ENCODE measurements at places on chromosomes 13 and 19.

DNA sequence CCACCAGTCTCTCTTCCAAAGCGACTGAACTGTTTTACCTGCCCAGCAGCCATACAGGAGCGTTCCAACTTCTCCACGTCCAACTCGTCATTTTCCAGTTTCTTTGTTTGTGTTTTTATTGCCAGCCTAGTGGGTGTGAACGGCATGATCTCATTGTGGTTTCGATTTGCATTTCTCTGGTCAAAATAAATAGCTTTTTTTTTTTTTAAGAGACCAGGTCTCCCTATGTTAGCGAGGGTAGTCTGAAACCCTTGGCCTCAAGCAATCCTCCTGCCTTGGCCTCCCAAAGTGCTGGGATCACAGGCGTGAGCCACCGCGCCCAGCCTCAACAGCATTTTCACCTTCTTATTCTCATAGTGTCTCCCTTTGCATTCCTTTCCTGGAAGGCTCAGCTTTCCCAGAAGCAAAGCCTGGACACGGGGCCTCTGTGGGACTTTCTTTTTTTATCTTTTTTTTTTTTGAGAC lies 4.2 kb upstream of the JSRP1 start:
- no peaks in the 10 kb centered on the region for H3K27me3 ChIP-seq
- no peak overlapping the region for H3K27ac ChIP-seq
- no peak for DNase-seq
- no peaks in the 10 kb centered on the region for H3K36me3 ChIP-seq

DNA sequence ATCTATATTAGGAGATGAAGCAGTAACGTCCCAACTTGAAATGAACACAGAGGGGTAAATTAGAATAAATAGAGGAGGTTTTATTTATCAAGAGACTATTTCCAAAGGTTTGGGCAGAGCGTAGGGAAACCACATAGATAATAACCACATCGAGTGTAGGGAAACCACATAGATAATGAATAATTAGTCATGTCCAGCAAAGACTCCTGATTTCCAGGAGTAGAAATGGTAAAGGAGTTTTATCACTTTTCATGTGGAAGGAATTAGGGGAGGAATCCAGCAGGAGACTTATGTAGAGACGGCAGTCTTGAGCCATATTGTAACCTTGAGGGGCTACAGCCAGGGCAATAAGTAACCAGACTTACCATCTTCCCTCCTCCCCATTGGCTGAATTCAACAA lies 136.3 kb upstream of the CSNK1A1L start:
- DNase-seq: no peak
- no peaks in the 10 kb centered on the region for H3K27me3 ChIP-seq
- H3K36me3 ChIP-seq: no peaks in the 10 kb centered on the region
- H3K27ac ChIP-seq: no peak overlapping the region

- H3K27me3 ChIP-seq: no peaks in the 10 kb centered on the region
- DNase-seq: no peak
- no peak overlapping the region for H3K27ac ChIP-seq
- no peaks in the 10 kb centered on the region for H3K4me1 ChIP-seq
These were observed 22.0 kb downstream of the MBNL2 start for GRCh38 chr13:97243915-97244781.

DNA sequence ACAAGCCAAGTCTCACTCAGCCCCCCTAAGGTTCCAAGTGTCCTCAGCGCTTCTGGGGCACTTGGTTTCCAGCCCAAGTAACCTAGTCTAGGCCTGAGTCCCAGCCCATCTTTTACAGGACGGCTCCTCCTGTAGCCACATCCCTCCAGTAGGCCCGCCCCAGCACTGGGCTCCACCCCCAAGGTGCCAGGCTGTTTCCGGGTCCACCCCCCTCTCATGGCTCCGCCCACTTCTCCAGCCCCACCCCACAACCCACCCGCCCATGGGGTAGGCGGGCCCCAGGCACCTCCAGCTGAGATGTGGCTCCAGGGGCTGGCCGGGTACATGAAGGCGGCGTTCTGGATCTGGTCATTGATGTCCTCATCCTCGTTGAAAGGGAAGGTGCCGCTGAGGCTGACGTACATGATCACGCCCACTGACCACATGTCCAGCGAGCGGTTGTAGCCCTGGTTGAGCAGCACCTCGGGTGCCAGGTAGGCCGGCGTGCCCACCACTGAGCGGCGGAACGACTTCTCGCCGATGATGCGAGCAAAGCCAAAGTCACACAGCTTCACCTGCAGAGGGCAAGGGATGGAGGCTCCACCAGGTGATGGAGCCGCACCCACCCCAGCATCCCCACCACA lies 17.2 kb upstream of the DACT3 start:
- no peak overlapping the region for H3K27ac ChIP-seq
- H3K4me3 ChIP-seq: no peak overlapping the region
- DNase-seq: peak; percentile 77

DNA sequence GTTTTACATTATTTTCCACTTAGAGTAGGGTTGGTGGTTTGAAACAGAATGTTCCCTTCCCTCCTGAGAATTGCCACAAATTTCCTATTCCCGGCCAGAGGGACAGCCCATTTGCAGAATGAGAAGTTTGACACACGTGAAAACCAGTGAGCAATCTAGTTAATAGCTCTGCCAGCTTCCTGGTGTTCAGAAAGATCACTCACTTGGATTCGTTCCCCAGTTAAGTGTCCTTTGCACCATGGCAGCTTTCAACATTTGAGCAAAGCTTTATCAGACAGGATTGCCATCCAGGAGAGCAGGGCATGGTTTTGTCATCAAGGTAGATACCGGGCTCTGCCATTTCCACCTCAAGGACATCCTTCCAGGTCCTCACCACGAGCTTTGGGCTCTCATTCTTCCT lies 28.2 kb downstream of the RASL11A start:
- no peaks in the 10 kb centered on the region for H3K36me3 ChIP-seq
- no peaks in the 10 kb centered on the region for H3K27me3 ChIP-seq
- H3K27ac ChIP-seq: no peak overlapping the region

DNA sequence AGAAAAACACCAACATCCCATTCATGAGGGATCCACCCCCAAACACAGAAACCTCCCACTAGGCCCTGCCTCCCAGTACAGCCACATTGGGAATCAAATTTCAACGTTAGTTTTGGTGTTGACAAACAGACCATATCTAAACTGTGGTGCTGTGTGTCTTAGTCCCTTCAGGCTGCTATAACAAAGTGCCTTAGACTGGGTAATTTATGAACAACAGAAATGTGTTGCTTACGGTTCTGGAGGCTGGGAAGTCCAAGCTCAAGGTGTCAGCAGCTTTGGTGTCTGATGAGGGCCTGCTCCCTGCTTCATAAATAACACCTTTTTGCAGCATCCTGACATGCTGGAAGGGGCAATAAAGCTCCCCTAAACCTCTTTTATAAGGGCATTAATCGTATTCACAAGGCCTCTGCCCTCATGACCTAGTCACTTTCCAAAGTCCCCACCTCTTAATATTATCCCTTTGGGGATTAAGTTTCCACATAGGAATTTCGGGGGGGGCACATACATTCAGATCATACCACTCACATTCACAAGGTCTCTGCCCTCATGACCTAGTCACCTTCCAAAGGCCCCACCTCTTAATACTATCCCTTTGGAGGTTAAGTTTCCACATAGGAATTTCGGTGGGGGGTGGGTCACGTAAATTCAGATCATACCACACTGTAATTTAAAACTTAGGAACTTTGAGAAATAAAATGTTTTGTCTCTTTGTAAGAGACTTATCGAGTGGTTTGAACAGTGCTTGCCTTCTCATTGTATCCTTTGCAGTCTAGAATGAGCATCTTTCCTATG lies 27.5 kb downstream of the ZNF507 start:
- H3K36me3 ChIP-seq: no peaks in the 10 kb centered on the region
- H3K27ac ChIP-seq: no peak overlapping the region
- H3K4me1 ChIP-seq: no peaks in the 10 kb centered on the region

- H3K36me3 ChIP-seq: no peaks in the 10 kb centered on the region
- H3K27me3 ChIP-seq: no peaks in the 10 kb centered on the region
- peaks cover 5% of the 10 kb centered on the region for H3K4me1 ChIP-seq
- H3K4me3 ChIP-seq: peak overlapping the region; percentile 77
- peak overlapping the region; percentile 51 for H3K27ac ChIP-seq
These were observed 5.5 kb downstream of the HRC start for GRCh38 chr19:49149652-49150105.

GRCh38 chr13:24167666-24168391 lies 7.3 kb downstream of the SPATA13 start:
- H3K4me1 ChIP-seq: no peaks in the 10 kb centered on the region
- H3K27ac ChIP-seq: no peak overlapping the region
- no peaks in the 10 kb centered on the region for H3K27me3 ChIP-seq
- H3K4me3 ChIP-seq: no peak overlapping the region

- no peak overlapping the region for H3K4me3 ChIP-seq
- peaks cover 28% of the 10 kb centered on the region for H3K36me3 ChIP-seq
- no peaks in the 10 kb centered on the region for H3K4me1 ChIP-seq
These were observed 4.0 kb downstream of the NOP53 start for GRCh38 chr19:47749326-47749725.
